ENCODE measurements at places on chromosomes 16 and 17. TPM values are rescaled to one million over a fixed set of nuclear protein-coding genes. Genes with fewer than 3 reads are reported as not detected.

GRCh38 chr16:79835194-79835593, 234.7 kb upstream of the MAF start:
- no peak for DNase-seq
- H3K27me3 ChIP-seq, result no peaks in the 10 kb centered on the region
- 0 out of 2 replicates have a peak, but pooled peaks cover 5% of the 10 kb centered on the region for H3K4me1 ChIP-seq
- H3K4me3 ChIP-seq, result no peak overlapping the region
- no peak overlapping the region for H3K27ac ChIP-seq
- no peaks in the 10 kb centered on the region for H3K36me3 ChIP-seq

The DNAH17 gene
- total RNA-seq, result not detected

The TNFRSF13B gene
- total RNA-seq, result not detected

The ETV4 gene
- total RNA-seq, result 7.2 TPM

GRCh38 chr17:36932694-36933511, 4.4 kb upstream of the LHX1 start:
- DNase-seq, result no peak
- peaks cover 88% of the 10 kb centered on the region for H3K27me3 ChIP-seq
- no peak overlapping the region for H3K4me3 ChIP-seq

DNA sequence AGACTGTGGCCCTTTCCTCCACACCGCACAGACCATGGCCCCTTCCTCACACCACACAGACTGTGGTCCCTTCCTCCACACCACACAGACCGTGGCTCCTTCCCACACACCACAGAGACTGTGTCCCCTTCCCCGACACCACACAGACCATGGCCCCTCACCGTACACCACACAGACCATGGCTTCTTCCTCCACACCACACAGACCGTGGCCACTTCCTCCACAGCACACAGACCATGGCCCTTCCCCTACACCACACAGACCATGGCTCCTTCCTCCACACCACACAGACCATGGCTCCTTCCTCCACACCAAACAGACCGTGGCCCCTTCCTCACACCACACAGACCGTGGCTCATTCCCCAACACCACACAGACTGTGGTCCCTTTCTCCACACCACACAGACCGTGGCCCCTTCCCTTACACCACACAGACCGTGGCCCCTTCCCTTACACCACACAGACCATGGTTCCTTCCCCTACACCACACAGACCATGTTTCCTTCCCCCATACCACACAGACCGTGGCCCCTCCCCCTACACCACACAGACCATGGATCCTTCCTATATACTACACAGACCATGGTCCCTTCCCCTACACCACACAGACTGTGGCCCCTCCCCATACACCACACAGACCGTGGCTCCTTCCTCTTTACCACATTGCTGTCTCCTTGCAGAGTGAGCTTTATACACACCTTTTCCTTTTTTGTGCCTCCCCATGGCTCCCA, 297.5 kb upstream of the FOXF1 start:
- H3K27ac ChIP-seq, result no peak overlapping the region
- peaks cover 13% of the 10 kb centered on the region for H3K4me1 ChIP-seq
- no peak overlapping the region for H3K4me3 ChIP-seq
- DNase-seq, result no peak

- DNase-seq, result peak; percentile 41
- peaks cover 22% of the 10 kb centered on the region for H3K4me1 ChIP-seq
- peaks cover 30% of the 10 kb centered on the region for H3K36me3 ChIP-seq
- no peaks in the 10 kb centered on the region for H3K27me3 ChIP-seq
- H3K27ac ChIP-seq, result peak overlapping the region; percentile 81
- peak overlapping the region; percentile 99 for H3K4me3 ChIP-seq
Measured at GRCh38 chr17:79008666-79009387, 737 bp downstream of the CANT1 start.

The ANKS3 gene
- total RNA-seq, result 20.9 TPM

GRCh38 chr16:71282943-71283342, 6.3 kb downstream of the CMTR2 start:
- H3K27ac ChIP-seq, result no peak overlapping the region
- peaks cover 3% of the 10 kb centered on the region for H3K4me1 ChIP-seq
- no peak overlapping the region for H3K4me3 ChIP-seq
- peaks cover 16% of the 10 kb centered on the region for H3K36me3 ChIP-seq
- DNase-seq, result no peak
- H3K27me3 ChIP-seq, result no peaks in the 10 kb centered on the region

The SPATA20 gene
- total RNA-seq, result 35.7 TPM

The G6PC1 gene
- not detected for total RNA-seq

The ACSM5 gene
- not detected for total RNA-seq

GRCh38 chr16:89670496-89671431, 13.1 kb downstream of the SPATA33 start:
- no peaks in the 10 kb centered on the region for H3K27me3 ChIP-seq
- H3K4me1 ChIP-seq, result no peaks in the 10 kb centered on the region
- no peak overlapping the region for H3K4me3 ChIP-seq
- H3K27ac ChIP-seq, result no peak overlapping the region

The HSD17B1 gene
- total RNA-seq, result 1.5 TPM

GRCh38 chr16:24491731-24492130, 47.6 kb upstream of the RBBP6 start:
- no peak overlapping the region for H3K4me3 ChIP-seq
- no peaks in the 10 kb centered on the region for H3K36me3 ChIP-seq
- H3K27ac ChIP-seq, result no peak overlapping the region
- H3K27me3 ChIP-seq, result no peaks in the 10 kb centered on the region

DNA sequence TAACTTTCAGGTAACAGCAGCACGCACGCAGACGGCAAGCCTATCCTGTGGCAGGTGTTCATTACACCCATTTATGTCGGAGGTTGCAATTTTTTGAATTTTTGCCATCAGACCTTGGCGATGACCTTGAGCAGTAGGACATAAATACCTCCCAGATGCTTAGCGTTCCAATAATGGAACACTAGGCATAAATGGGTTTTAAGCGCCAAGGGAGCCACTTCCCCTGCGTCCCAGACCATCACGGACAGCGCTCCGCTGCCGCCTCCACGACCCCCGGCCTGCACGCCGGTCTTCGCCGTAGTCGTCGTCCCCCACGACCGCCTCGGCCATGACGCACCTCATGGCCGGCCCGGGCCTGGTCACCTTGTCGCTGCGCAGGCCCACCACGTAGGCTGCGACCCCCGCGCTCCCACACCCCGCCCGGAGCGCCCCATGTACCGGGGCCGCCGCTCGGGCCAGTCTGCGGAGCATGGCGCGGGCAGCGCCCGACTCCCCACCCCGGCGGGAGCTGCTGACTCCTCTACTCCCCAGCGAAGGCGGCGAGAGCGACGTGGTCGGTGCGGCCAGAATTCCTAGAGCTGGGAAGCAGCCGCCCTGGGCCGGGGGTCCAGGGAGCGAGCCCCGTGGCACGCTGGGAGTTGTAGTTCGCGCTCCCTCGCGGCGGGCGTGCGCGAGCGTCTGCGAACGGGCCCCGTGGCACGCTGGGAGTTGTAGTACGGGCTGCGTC, 22.7 kb downstream of the TMEM235 start:
- H3K4me3 ChIP-seq, result peak overlapping the region; percentile 69
- H3K36me3 ChIP-seq, result 0 out of 2 replicates have a peak, but pooled peaks cover 4% of the 10 kb centered on the region
- no peaks in the 10 kb centered on the region for H3K27me3 ChIP-seq
- peak overlapping the region; percentile 16 for H3K27ac ChIP-seq
- H3K4me1 ChIP-seq, result peaks cover 17% of the 10 kb centered on the region
- DNase-seq, result peak; percentile 89
